Hematopoietic multipotent progenitor cell (in vitro differentiated cells): ENCODE measurements at places on chromosomes 12 and 14. TPM values are rescaled to one million over a fixed set of nuclear protein-coding genes. Genes with fewer than 3 reads are reported as not detected.

The HHIPL1 gene
- total RNA-seq = under 0.01 TPM

The RASSF8 gene
- total RNA-seq = 3.8 TPM

The UBE3B gene
- total RNA-seq = 21.0 TPM

The BATF gene
- 24.2 TPM for total RNA-seq

- DNase-seq = no peak
Observed at GRCh38 chr12:101866615-101867373, 10.6 kb upstream of the DRAM1 start.

- no peak for DNase-seq
Observed at GRCh38 chr12:124160097-124160756, 134.7 kb upstream of the RFLNA start.

DNA sequence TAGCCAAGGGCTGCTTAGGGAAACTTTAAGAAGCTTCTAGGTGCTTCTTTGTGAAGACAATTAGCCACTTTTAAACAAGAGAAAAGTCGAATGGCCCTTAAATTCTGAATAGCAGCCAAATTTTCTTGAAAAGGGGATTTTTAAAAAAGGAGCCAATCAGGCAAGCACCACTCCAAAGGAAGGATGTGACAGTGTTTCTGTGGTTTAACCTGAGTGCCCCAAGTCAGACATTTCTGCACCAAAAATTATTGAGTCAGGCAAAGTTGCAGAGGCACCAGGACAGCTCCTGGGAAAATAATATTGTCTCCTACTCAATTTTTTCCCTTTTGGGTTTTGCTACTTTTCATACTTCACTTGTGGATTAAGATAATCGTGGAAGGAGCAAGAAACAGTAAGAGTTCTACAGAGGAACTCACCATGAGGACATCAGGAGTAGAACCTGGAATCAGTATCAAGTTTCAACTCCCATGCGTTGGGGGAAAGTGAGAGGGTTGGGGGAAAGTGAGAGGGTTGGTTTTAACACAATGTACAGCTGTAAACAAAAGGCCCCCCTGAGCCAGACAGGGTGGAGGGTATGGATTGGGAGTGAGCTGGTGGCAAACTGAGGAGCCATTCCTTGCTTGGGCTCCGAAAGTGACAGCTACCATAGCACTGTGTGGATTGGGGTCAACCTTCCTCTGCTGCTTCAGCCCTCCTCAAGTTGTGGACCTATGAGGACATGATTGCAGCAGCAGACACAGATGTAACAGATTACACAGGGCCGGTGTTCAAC lies 90.8 kb downstream of the SLC38A1 start:
- peak; percentile 10 for DNase-seq

DNA sequence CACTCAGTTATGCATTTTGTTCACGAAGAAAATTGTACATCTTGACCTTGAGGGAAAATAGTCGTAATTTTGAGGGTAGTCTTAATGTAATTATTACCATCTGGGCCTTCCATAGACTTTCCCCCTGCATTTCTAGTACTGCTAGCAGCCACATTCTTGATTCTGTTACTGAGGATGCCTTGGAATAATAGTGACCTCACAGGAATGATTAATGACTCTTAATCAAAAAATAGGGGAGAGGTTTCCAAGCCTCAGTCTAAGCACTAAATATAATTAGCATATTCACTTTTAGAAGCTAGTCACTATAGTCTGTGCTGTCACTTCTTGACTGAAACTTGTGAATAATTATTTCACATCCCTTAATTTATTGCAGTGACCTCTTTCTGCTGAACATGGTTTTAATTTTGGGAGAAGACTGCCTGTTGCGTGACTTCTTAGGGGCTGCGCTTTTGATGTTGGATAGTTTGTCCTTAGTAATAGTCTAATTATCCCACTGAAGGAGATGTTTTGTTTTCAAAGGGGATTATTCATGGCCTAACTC lies 400.5 kb downstream of the ADAMTS20 start:
- DNase-seq = no peak

GRCh38 chr14:44497148-44497547 lies 9.9 kb downstream of the FSCB start:
- DNase-seq = no peak

GRCh38 chr14:101563654-101564443 lies 2.6 kb downstream of the DIO3 start:
- no peak for DNase-seq

- no peak for DNase-seq
Observed at GRCh38 chr12:68844788-68845695, 37.1 kb downstream of the MDM2 start.

DNA sequence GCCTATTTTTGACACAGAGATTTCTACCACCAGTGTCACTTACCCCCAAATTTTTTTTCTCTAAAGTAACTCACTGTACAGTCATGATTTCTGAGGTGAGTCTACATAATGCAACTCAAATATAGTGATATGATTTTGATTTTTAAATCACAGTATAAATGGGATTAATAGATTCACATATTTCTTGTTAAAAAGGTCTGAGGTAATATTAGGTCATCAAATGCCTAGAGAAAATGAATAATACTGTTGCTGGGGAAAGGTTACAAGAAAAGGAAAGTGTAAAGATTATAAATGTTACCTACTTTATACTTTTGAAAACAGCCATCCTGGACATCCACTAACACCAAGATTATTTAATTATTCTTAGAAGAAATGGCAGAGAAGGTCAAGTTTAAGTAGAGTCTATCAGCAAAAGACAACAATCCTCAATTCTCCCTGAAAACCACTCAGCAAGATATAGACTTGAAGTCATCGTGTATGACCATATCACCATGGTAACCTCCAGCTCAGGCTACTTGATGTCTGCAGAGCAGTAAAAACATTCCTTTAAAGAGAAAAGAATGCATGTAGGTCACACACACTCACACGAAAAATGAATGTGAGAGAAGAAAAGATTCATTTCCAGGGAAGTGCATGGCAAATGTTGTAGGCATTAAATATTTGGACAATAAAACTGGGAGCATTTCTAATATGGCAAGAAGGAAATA lies 58.7 kb downstream of the CCDC59 start:
- DNase-seq = no peak

- DNase-seq = no peak
Observed at GRCh38 chr14:67131691-67132090, 57.5 kb upstream of the GARIN2 start.

DNA sequence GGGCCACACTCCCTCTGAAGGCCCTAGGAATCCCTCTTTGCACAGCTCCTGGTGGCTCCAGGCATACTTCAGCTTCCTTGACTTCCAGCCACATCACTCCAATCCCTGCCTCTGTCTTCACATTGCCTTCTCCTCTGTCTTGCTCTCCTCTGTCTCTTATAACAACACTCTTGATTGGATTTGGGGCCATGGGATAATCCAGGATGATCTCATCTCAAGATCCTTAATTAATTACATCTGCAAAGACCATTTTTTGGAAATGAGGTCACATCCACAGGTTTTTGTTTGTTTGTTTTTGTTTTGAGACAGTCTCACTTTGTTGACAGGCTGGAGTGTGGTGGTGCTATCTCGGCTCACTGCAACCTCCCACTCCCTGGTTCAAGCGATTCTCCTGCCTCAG lies 88.7 kb downstream of the TMTC1 start:
- no peak for DNase-seq

- no peak for DNase-seq
Observed at GRCh38 chr14:61668282-61668681, 27.0 kb upstream of the HIF1A start.

GRCh38 chr12:21638054-21638891 lies 19.4 kb downstream of the LDHB start:
- no peak for DNase-seq

DNA sequence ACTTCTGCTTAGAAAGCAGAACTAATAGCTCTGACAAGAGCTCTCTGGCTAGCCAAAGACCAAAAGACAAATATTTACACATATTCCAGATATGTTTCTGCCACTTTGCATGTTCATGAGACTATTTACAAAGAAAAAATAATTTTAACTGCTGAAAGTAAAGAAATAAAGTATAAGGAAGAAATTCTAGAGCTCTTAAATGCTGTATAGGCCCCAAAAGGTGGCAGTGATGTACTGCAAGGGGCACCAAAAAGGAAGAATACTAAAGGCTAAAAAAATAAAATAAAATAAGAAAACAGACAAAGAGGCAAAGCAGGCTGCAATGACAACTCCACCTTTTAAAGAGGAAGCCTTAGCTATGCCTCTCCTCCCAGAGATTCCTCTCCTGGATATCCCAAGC lies 23.0 kb downstream of the KLRK1 start:
- DNase-seq = peak; percentile 66

- no peak for DNase-seq
Observed at GRCh38 chr14:68622856-68623255, 170.0 kb downstream of the ZFP36L1 start.

GRCh38 chr12:124085419-124086296 lies 112.6 kb downstream of the ZNF664 start:
- no peak for DNase-seq

- no peak for DNase-seq
Observed at GRCh38 chr14:21802441-21802840, 128.8 kb upstream of the OR4E1 start.

DNA sequence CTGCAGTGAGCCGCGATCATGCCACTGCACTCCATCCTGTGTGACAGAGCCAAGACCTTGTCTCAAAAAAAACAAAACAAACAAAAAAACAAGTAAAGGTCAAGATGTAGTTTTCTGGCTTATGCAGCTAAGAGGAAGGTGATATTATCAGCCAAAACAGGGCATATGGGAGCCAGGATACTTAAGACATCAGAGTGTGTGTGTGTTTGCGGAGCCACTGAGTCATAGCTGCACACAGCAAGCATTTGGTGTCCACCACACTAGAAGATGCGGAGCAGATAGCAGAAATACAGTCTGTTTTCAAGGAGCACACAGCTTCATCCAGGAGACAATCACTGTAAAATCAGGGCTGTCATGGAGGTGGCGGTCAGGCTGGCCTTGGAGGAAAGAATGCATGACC lies 72.6 kb upstream of the REP15 start:
- DNase-seq = no peak

GRCh38 chr14:22070119-22070982 lies 396.7 kb upstream of the OR4E1 start:
- peak; percentile 79 for DNase-seq

GRCh38 chr12:50024805-50025186 lies 498 bp downstream of the RACGAP1 start:
- no peak for DNase-seq

DNA sequence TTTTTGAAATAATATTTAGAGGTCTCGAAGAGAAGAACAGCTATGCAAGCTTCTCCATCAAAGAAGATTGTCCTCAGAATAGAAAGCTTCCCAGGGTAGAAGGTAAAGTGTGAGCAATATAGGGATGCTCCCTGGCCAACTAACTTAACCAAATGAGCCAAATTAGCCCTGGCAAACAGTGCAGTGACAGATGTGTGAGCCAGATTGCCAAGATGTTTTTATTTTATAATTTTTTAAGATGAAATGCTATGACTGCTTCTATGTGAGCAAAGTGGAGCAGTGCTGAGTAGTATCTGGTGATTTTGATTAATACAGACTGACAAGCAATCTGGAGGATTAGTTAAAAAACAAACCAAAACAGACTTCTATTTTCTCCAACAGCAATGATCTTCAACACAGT lies 202.1 kb downstream of the NOVA1 start:
- DNase-seq = no peak

DNA sequence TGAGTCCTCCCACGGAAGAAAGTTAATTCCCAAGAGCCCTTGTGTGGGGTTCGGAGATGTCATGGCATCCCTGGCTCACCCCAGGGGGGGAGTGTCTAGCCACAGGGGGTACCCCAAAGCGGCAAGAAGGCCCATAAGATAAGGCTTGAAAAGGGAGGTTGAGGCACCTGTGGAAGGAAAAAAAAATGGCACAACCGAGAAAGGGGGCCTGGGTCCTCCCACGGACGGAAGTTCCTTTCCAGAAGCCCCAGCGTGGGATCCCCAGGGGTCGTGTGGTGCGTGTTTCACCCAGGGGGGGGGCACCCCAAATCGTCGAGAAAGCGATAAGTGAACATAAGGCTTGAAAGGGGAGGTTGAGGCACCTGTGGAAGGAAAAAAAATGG lies 266.7 kb downstream of the ALG10 start:
- DNase-seq = no peak

DNA sequence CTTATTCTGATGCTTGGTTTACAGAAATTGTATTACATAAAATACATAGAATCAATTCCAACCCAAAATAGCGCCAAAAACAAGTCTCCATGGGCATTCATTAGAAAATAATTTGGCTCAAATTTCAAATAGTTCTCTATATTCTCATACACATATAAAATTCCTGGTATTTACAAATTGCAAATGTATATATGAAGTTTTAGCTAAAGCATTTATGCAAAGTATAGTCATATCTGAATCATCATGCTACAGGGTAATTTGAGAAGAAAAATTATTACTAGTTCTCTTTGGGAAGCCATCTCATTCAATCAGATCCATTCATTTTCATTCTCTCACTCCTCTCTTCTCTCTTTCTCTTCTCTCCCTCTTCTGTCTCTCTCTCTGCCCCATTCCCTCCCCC lies 257.8 kb downstream of the DPF3 start:
- DNase-seq = no peak

- peak; percentile 4 for DNase-seq
Observed at GRCh38 chr14:22026527-22026926, 352.9 kb upstream of the OR4E1 start.

- DNase-seq = no peak
Observed at GRCh38 chr12:96986883-96987523, 79.9 kb downstream of the NEDD1 start.

DNA sequence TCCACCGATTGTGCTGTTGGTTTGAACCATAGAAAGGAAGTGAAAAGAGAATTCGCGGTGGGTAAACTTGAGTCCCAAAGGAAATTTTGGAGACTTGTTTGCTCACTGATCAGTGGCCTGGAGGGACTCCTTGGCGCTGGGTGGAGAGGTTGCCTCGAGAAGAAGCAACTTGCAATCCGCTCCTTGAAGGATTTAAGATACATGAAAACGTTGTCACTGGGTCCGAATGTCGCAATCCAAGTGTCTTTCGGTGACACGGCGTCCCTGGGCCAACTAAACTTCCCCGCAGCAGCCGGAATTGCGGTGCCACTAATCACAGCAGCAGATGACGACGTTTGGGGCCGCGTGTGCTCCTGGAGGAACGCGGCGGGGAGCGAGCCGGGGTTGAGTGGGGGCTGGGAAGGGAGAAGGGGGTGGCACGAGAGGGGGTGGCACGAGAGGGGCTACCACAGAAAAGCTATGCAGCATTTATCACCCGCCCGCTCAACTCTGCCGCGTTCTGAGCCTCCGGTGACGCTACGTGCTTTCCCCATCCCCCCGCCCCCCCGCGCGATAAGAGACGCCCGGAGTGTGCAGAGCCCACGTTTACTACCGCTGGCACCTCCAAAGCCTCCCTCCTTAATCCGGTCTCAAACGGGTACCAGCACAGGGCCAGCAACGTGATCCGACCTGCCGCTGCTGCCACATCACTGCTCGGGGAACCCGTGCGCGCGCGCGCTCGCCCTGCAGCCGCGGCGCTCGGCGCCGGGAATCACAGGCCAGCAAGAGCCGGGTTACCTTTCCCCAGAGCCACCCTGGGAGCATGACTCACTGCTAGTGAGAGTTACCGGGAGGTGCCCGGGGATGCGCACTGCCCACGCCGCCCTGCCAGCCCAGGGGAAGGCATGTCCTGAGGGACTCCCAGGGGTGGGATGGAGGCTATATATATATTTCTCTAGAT lies 833 bp upstream of the BHLHE41 start:
- peak; percentile 46 for DNase-seq
